Stimulated activated CD8-positive, alpha-beta memory T cell treated with anti-CD3 and anti-CD28 coated beads, Interleukin-7, amount 100 ng/mL, for 48 hours (primary cell): ENCODE measurements at places on chromosomes 4 and X.

GRCh38 chrX:136626237-136626636, 21.7 kb upstream of the CD40LG start:
- no peak for DNase-seq

DNA sequence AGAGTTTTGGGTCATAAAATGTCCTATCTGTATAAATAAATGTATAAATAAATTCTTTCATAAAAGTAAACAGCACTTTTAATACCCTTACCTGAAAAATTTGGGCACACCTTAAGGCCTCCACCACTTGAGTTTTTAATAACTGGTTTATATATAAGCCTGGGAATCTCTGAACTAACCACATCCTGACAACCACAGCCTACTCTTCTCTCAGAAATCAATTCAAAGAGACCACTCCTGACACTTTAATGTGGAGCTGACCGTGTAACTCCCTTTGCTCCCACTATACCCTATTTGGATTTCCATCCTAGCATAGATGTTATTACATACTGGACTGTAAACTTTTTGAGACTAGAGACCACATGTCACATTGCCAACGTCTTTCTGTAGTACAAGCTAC, 3.5 kb downstream of the FBXL5 start:
- no peak for DNase-seq

DNA sequence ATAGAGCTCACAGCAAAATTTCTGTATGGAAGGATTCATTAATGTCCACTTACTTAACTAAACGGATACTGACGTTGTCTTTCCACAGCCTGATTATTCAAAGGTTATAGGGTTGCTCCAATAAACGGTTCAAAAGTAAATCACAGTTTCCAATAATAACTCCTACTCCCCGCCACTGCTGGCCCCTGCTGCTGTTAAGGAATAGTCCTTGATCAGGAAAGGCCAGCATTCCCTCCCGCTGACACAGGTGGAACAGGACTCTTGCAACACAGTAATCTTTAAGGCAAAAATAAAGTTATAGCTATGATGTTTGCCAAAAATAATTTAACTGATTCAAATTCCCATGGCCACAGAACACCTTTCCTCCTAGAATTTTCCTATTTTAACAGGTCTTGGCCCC, 53.9 kb downstream of the FAT1 start:
- no peak for DNase-seq

DNA sequence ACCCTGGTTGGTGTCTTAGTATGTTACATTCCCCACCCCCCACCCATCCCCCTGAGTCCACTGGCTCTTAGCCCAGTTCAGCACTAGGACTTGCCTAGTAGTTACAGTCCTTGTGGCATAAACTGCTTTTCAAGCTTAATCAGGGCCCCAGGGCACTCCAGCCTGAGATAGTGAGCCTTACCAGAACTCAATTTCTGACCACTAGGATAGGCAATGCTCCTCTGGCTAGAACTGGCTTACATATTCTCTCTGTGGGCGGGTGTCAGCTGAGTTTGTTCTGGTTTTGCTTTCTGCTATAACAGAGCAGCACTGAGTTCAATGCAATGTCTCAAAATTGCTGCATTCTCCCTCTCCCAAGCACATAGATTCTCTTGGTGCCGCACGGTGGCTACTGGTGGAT, 391.4 kb upstream of the DIPK2B start:
- DNase-seq: no peak

- no peak for DNase-seq
Measured at GRCh38 chrX:9677098-9677739, 88.4 kb downstream of the GPR143 start.

GRCh38 chr4:67019686-67020437, 525.4 kb downstream of the CENPC start:
- DNase-seq: no peak
